Dorsolateral prefrontal cortex (tissue), 122 donors: ENCODE measurements at places on chromosomes 2 and 18.
A peak's percentile ranks its signal among the peaks of the same experiment; 100 is the strongest.

DNA sequence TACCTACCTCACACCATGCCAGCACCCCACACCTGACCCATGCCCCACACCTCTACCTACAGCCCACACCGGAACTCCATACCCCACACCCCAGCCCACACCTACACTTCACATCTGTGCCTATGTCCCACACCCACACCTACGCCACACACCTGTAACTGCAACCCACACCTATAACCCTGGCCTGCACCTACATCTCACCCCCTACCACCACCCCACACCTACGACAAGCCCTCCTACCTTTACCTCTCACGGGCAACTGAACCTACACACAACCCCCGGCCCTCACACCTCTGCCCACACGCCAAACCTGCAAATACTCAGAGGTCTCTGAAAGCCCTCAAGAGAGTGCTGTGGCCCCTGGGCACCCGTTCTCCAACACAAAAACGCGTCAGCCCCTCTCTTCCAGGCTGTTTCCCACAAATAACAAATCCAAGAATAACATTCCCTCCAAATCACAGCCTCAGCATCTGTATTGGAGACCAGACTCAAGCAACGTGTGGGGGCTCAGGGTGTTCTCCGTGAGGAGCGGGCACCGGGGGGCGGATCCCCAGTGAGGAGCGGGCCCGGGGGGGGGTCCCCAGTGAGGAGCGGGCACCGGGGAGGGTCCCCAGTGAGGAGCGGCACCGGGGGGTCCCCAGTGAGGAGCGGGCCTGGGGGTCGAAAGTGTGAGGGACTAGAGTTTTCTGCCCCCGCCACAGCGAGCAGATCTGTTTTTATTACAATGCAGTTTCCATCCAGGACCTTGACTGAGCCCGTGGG lies 33.4 kb downstream of the SLC66A2 start:
- no peak for DNase-seq

DNA sequence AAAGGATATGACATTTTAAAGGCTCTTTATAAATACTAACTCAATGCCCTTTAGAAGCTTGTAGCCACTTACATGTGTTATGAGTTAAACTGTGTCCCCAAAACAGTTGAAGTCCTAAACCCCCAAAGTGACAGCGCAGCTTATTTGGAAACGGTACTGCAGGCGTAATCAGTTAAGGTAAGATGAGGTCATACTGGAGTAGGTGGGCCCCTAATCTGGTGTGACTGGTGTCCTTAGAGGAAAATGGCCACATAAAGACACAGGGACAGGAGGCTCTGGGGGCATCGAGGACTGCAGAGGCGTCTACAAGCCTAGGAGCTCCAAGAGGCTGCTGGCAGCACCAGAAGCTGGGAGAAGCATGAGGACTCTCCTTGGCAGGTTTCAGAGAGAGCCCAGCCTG lies 8.5 kb downstream of the TXNL4A start:
- no peak for DNase-seq

- DNase-seq, result no peak
Observed at GRCh38 chr18:61553045-61553659, 219.9 kb downstream of the CDH20 start.

GRCh38 chr18:2818281-2818680 lies 28.5 kb upstream of the EMILIN2 start:
- DNase-seq, result no peak

DNA sequence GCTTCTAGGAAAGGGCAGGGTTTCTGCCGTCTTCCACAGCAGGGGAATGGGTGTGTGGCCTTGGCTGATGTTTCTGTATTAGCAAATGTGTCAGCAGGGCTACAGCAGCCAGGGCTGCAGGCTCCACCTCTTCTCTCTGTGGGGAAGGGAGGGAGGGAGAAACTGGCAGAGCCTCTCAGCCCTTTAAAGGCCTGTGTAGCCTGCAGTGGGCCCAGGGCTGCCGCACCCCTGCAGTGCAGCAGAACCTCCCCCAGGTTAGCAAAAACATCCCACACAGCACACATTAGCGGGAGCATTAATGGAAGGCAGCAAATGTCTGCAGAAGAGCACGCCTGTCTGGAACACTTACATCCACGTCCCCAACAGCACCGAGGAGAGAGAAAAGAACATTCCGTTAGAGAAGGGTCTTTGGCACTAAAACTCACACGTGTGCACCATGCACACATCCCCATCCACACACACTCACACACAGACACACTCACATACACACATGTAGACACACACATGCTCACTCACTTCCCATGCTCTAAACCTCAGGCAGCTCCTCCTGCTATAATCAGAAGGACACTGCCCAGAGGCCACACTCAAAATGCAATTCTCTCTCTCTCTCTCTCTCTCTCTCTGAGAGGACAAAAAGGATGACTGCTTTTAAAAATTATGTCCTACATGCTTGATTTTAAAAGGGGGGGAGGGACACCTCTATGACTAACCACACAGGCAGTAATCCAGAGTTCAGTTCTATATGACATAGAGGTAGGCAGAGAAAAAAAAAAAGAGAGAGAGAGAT lies 24.1 kb downstream of the MRPL35 start:
- peak; percentile 73 for DNase-seq

GRCh38 chr18:3383381-3383915 lies 66.5 kb upstream of the TGIF1 start:
- DNase-seq, result no peak

- DNase-seq, result no peak
Observed at GRCh38 chr2:28052691-28053090, 162.2 kb downstream of the BABAM2 start.

DNA sequence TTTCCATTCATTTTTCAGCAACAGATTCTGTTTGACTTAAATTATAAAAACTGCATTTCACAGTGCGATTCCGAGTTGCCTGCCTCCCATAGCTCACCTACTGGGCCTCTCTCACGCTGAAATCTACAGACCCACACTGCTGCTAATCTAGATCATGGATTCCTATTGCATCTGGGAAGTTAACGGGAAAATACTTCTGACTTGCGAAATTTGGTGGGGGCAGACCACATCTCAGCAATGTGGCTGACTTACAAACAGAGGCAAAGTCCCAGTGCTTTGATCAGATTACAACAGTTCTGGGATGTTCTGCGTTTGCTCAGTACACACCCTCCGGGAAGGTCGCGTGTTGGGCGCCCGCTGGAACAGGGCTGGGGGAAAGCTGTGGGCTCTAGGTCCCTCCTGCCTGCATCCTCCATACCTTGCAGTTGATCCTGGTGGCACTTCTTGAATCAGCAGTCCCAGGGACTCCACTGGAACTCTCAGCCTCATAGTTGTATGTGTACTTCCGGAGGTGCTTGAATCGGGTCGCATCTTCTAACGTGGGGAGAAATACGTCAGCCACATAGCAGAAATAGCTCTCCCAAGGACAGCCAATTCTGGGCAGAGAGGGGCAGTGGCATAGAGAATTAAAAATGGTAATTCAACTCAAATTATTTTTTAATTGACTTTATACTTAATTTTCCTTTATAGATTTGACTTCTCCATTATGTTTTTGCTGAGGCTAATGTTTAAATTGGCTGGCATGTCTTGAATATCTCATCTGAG lies 1.7 kb downstream of the APOB start:
- no peak for DNase-seq

DNA sequence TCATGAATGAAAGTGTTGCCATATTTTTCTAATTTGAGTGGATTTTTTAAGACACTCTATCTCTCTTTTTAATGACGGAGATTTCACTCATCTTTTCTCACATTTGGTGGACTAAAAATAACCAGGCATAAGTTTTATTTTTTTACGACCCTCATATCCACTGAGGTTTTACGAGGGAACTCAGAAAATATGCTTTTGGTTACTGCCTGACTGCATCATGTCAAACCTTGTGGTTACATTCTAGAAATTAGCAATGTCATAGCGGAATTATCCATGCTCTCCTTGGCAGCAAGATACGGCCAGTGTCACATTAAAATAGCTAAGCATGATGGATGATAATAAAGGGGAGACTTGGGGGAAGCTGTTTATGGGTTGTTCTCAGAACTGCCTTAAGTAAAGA lies 428.6 kb upstream of the FSHR start:
- no peak for DNase-seq

DNA sequence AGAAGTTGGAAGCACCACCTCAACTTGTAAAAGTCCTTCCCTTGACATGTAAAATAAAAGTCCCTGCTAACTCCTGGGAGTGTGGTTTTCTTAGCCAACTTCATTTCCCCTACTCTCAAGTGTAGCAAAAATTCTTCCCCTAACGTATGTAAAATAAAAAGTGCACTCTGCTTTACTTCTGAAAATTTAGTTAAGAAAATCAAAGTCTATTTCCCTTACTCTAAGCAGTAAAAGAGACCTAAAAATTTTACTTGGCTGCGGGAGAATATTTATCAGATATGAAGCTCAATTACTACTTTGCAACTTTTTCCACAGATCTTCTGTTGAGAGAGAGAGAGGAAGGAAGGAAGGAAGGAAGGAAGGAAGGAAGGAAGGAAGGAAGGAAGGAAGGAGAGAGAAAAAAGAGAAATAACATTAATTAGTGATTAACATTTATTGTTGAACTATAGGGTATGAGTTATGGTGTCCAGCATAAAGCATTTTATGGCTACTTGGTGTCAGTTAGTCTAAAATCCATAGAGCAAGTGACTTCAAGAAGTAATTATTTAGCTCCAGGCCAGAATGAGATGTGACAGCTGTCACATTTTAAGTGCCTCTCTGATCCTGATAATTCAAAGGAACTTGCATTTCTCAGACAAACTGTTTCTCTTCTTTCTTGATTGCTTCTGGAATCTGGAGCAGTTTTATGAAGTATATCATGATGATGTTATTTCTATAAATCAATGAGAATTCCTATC lies 210.3 kb downstream of the TMX3 start:
- no peak for DNase-seq

GRCh38 chr2:240368781-240369331 lies 66.6 kb upstream of the GPC1 start:
- no peak for DNase-seq

- no peak for DNase-seq
Observed at GRCh38 chr2:108260773-108261172, 21.0 kb downstream of the SULT1C3 start.

GRCh38 chr18:51660188-51660715 lies 462.8 kb upstream of the MEX3C start:
- DNase-seq, result no peak
